Chondrocyte (in vitro differentiated cells): ENCODE measurements at places on chromosomes 4 and X. TPM values are rescaled to one million over a fixed set of nuclear protein-coding genes. Genes with fewer than 3 reads are reported as not detected.

GRCh38 chr4:148444296-148445070 lies 2.3 kb upstream of the NR3C2 start:
- DNase-seq: peak; percentile 67
- peak overlapping the region; percentile 68 for H3K4me3 ChIP-seq
- peaks cover 3% of the 10 kb centered on the region for H3K36me3 ChIP-seq
- peaks cover 28% of the 10 kb centered on the region for H3K4me1 ChIP-seq
- no peak overlapping the region for H3K27ac ChIP-seq

GRCh38 chr4:67926485-67926884 lies 36.8 kb downstream of the TMPRSS11A start:
- no peaks in the 10 kb centered on the region for H3K36me3 ChIP-seq
- H3K4me1 ChIP-seq: no peaks in the 10 kb centered on the region
- DNase-seq: peak; percentile 65
- no peak overlapping the region for H3K4me3 ChIP-seq
- no peak overlapping the region for H3K27ac ChIP-seq

DNA sequence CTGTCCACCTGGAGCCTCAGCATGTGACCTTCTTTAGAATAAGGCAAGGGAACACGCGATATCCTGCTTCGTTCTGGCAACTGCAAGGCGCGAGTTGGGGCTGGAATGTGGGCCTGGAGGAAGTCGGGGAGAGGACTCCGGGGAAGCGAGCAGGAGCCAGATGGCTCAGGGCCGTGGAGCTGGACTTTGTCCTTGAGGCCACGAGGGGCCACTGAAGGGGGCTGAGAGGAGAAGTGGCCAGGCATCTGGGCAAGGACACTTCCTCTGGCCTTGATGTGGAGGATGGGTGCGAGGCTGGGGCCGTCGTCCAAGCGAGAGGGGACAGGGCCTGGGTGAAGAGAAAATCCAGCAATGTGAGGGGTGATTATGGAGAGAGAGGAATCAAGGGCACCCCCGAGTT lies 12.2 kb upstream of the DUSP9 start:
- peaks cover 2% of the 10 kb centered on the region for H3K27me3 ChIP-seq
- peak; percentile 86 for DNase-seq
- H3K27ac ChIP-seq: no peak overlapping the region
- no peaks in the 10 kb centered on the region for H3K4me1 ChIP-seq

DNA sequence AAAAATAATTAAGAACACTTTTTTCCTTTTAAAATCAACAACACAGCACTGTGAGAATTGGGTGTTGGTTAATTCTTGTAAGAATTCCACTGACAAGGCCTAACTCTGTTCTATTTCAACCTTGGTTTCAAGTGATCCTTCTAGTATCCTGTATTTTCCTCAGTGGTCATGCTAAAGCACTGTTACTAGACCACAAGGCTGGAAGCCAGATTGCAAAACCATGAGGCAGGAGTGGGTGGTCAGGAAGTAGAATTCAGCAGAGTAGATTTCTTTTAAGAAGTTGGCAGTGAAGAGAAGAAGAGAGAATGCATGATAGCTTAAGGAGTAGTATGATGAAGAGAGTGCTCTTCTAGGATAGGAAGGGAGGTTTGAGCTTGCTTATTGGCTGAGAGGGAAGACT lies 71.6 kb upstream of the LEF1 start:
- no peak for DNase-seq
- H3K4me3 ChIP-seq: no peak overlapping the region
- no peaks in the 10 kb centered on the region for H3K36me3 ChIP-seq
- peaks cover 3% of the 10 kb centered on the region for H3K4me1 ChIP-seq

GRCh38 chr4:39976945-39977488 lies 694 bp downstream of the PDS5A start:
- H3K4me3 ChIP-seq: peak overlapping the region; percentile 82
- H3K27me3 ChIP-seq: no peaks in the 10 kb centered on the region
- peak overlapping the region; percentile 81 for H3K27ac ChIP-seq
- H3K36me3 ChIP-seq: peaks cover 9% of the 10 kb centered on the region

DNA sequence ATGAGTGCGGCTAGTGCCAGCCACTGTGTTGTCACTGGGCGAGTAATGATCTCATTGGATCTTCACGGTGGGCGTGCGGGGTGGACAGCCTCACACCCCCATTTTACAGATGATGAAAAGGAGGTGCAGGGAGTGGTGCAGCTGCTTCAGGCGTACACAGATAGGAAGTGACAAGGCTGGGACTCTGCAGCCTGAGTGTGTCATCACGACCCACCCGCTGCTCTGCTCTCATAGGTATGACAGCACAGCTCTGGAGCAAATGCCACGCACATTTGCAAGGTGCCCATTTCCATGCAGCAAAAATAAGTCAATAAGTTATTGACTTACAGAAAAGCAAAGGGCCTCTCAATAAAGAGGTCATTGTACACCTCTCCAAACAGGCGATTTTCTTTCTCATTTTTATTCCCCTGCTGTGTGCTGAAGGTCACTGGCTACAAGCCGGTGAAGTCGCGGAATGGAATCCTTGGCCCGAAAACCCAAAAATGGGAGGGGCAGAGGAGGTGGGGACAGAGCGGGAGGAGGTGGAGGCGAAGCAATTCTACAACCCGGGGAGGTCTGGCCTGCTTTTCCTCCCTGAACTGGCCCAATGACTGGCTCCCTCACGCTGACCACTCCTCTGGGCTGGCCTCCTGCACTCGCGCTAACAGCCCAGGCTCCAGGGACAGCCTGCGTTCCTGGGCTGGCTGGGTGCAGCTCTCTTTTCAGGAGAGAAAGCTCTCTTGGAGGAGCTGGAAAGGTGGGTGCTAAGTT lies at the start of gene SOD3:
Gene SOD3, plus strand, starts transcription at position 658 of the 750 bp plus-strand sequence. CDS start 3,949 bp downstream, outside the sequence.
- no peaks in the 10 kb centered on the region for H3K36me3 ChIP-seq
- H3K4me1 ChIP-seq: peaks cover 29% of the 10 kb centered on the region
- no peak for DNase-seq
- peak within 1 kb of the TSS; percentile 69 for H3K4me3 ChIP-seq

DNA sequence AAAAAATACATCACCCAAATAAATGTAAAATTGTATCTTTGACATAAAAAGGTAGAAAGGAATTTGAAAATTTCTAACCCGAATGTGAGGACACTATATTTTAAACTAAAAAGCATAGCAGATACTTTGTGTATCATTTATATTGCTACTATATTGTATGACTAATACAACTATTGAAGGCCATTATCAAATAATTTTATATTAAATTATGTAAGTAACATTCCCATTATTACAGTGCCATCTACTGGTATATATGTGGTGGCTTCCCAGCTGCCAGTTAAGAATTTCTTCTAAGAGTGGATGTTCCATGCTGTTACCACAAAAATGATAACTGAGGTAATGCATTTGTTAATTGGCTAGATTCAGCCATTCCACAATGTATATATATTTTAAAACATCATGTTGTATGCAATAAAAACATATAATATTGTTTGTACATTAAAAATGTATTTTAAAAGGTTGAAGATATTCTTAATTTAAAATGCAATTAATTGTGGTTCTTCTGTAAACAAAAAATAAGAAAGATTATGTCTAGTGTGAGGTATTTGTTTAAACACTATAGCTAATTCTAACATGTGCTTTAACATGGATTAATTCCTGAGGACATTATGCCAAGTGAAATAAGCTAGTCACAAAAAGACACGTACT lies 65.3 kb downstream of the EGF start:
- H3K27ac ChIP-seq: no peak overlapping the region
- no peaks in the 10 kb centered on the region for H3K36me3 ChIP-seq
- H3K27me3 ChIP-seq: peaks cover 2% of the 10 kb centered on the region

- peaks cover 17% of the 10 kb centered on the region for H3K27me3 ChIP-seq
- no peak overlapping the region for H3K4me3 ChIP-seq
- no peaks in the 10 kb centered on the region for H3K36me3 ChIP-seq
- no peaks in the 10 kb centered on the region for H3K4me1 ChIP-seq
- DNase-seq: no peak
- H3K27ac ChIP-seq: no peak overlapping the region
These were observed 66.8 kb downstream of the RTL9 start for GRCh38 chrX:110425222-110426154.

DNA sequence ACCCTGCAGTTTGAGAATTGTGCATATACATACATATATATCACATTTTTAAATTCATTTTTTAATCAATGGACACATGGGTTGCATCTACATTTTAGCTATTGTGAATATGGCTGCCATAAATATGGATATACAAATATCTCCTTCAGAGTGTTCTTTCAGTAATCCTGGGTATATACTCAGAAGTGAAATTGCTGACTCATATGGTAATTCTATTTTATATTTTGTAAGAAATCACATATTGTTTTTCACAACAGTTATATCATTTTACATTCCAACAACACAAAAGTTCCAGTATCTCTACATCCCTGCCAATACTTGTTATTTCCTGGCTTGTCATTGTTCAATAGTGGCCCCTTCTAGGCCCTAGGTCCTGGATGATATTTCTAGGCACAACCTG lies 20.6 kb upstream of the HSFX4 start:
- no peak for DNase-seq
- peaks cover 8% of the 10 kb centered on the region for H3K4me1 ChIP-seq
- H3K4me3 ChIP-seq: no peak overlapping the region

GRCh38 chr4:138669479-138670315 lies 345.9 kb upstream of the NOCT start:
- no peak for DNase-seq
- no peaks in the 10 kb centered on the region for H3K27me3 ChIP-seq
- H3K4me3 ChIP-seq: no peak overlapping the region
- peaks cover 51% of the 10 kb centered on the region for H3K4me1 ChIP-seq

- DNase-seq: no peak
- H3K36me3 ChIP-seq: peaks cover 2% of the 10 kb centered on the region
- H3K27ac ChIP-seq: no peak overlapping the region
- no peaks in the 10 kb centered on the region for H3K4me1 ChIP-seq
These were observed 203.0 kb downstream of the AFAP1 start for GRCh38 chr4:7736436-7737267.

DNA sequence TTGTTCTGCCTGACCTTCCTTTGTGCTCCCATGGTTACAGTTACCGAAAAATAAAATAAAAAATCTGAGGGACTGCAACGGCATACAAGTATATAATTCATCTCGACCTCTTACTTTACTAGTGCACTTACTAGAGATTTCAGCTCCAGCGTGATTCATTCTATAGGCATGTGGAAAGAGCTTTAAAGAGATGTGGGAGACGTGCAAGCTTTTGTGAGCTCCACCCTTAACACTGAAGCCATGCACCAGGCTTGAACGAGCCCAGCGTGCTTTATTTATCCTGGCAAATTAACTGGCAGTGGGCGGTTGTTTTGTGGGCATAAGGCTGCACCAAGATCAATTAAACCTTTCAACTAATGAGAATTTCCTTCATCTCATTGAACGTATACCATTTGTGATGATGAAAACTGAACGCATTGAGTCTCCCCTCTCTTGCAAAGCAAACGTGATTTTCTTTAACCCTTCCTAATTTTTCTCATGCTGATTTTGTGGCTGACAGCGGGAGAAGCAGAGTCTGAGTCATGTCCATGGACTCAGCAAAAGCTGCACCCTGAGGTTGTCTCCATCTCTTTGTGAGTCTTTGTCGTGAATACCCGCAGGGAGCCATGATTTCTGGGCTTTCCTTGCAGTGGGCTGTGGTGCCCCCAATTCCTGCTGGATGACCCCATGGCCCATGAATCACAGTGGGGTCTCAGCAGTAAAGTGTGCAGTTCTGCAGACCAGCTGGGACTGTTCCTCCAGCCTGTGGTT lies 60.1 kb downstream of the MXRA5 start:
- no peaks in the 10 kb centered on the region for H3K27me3 ChIP-seq
- no peaks in the 10 kb centered on the region for H3K36me3 ChIP-seq
- H3K27ac ChIP-seq: peak overlapping the region; percentile 94
- H3K4me1 ChIP-seq: peaks cover 58% of the 10 kb centered on the region
- peak overlapping the region; percentile 49 for H3K4me3 ChIP-seq

GRCh38 chr4:46123913-46124755 lies at the start of gene GABRG1:
GABRG1 (minus strand) TSS chr4:46124054; CDS start chr4:46123913, 141 bp downstream.
- H3K27me3 ChIP-seq: peaks cover 24% of the 10 kb centered on the region
- H3K4me3 ChIP-seq: no peak within 1 kb of the TSS
- no peak for DNase-seq
- H3K36me3 ChIP-seq: no peaks in the 10 kb centered on the region
- no peak within 1 kb of the TSS for H3K27ac ChIP-seq
- no peaks in the 10 kb centered on the region for H3K4me1 ChIP-seq

DNA sequence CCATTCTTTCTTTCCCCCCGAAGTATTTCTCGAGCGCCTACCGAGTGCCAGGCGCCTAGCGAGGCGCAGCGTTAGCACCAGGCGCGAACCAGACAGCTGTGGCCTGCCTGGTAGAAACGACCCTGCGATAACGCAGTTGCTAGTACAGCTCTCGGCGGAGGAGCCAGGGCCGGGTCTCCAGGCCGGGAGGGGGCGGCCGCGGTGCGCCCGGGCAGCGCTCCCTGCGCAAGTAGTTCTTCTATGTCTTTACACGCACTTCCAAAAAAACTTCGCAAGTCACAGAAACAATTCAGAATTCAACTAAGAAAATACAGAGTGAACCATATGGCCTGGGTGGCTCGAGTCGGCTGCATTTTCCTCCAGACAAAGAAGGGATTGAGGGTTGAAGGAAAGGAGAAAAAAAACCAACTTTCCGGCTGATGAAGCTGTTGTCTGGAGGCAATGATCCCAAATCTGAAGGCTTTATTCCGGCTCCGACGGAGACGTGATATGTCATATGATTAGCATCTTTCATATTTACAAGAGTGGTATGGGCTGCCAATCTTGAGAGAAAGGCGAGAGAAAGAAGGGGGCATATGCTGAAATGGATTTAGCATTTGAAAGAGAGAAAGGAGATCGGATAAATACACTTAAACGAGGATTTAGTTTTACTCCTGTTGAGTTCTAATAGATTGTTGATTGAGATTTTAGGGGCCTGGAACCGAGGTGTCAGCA lies 7.2 kb upstream of the NEUROG2 start:
- H3K36me3 ChIP-seq: peaks cover 9% of the 10 kb centered on the region
- H3K4me3 ChIP-seq: peak overlapping the region; percentile 50
- peaks cover 15% of the 10 kb centered on the region for H3K4me1 ChIP-seq
- no peak for DNase-seq
- H3K27me3 ChIP-seq: peaks cover 75% of the 10 kb centered on the region

DNA sequence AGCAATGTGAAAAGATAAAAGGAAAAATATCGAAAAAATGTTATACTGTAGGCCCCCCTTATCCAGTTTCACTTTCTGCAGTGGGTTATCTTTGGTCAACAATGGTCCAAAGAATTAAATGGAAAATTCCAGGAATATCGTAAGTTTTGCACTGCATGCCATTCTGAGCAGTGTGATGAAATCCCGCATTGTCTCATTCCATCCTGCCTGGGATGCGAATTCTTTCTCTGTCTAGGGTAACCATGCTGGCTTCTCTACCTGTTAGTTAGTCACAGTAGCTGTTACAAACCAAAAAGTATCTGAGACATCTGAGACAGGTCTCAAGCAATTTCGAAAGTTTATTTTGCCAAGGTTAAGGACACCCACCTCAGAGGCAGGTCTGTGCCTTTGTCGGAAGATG lies 170.3 kb downstream of the COX18 start:
- no peak for DNase-seq
- no peak overlapping the region for H3K27ac ChIP-seq
- H3K36me3 ChIP-seq: no peaks in the 10 kb centered on the region
- H3K4me3 ChIP-seq: no peak overlapping the region
- peaks cover 40% of the 10 kb centered on the region for H3K4me1 ChIP-seq

- H3K27me3 ChIP-seq: no peaks in the 10 kb centered on the region
- peaks cover 36% of the 10 kb centered on the region for H3K4me1 ChIP-seq
- no peaks in the 10 kb centered on the region for H3K36me3 ChIP-seq
- H3K27ac ChIP-seq: no peak overlapping the region
- H3K4me3 ChIP-seq: peak overlapping the region; percentile 91
These were observed 2.1 kb downstream of the NAF1 start for GRCh38 chr4:163164591-163164990.

Gene MAGEA4
- not detected in 3 replicates for total RNA-seq

Gene FABP2
- not detected in 3 replicates for total RNA-seq

Gene NLGN3
- total RNA-seq: 0.52 to 1.1 TPM (median 0.87 TPM) in 3 replicates

Gene SERTM2
- not detected in 3 replicates for total RNA-seq

Gene SOX3
- not detected in 3 replicates for total RNA-seq
